Activated CD4-positive, CD25-positive, alpha-beta regulatory T cell (primary cell): ENCODE measurements at places on chromosomes 2 and 18.

DNA sequence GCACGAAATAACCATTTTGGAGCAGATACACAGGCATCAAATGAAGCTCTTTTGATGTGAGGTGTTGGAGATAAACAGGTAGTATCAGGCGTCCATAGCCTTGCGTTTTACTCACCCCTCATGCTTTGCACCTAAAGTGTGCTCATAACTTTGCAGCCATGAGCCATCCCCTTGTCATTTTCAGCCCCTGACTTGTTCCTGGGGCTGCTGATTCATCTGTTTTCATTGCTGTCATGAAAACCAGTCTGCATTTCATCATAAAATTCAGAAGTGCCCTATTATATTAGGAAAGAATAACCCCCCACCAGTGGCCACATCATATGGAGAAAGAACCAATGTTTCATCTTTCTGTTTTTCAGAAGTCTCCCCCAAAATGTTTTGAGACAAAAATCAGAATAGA lies 329.7 kb upstream of the NRP2 start:
- DNase-seq: no peak

DNA sequence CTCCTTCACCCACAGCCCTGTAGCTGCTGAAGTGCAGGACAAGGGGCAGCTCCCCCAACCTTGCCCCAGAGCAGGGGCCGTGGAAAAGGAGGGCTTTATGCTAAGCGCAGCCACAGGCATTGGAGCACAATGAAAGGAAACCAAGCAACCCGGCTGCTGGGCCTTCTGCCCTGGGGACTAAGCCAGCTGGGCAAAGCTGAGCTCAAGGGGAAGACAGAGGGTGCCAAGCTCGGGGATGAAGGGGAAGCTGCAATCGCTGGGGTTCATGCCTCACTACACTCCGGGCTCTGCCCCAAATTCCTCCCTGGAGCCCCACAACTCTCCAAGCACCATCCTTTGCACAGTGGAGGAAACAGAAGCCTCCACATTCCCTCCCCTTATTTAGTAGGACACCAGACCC lies 12.4 kb downstream of the SFXN5 start:
- DNase-seq: no peak

DNA sequence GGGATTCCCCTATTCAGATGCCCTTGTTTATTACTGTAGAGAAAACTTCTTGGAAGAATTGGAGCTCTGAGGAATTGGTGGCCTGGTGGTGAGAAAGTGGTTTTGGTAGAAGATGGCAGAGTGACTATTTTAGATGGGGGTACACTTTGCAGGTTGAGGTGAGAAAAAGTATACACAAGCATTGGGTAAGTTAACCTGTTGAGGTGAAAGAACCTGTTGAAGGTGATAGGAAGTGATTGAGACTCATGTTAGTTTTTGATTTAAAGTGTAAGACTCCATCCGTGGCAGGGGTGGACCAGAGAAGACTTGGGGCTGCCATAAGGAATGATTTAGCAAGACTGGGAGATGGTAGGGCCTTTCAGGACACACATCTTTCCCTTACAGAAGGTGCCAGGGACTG lies 3.1 kb downstream of the CCT7 start:
- no peak for DNase-seq

DNA sequence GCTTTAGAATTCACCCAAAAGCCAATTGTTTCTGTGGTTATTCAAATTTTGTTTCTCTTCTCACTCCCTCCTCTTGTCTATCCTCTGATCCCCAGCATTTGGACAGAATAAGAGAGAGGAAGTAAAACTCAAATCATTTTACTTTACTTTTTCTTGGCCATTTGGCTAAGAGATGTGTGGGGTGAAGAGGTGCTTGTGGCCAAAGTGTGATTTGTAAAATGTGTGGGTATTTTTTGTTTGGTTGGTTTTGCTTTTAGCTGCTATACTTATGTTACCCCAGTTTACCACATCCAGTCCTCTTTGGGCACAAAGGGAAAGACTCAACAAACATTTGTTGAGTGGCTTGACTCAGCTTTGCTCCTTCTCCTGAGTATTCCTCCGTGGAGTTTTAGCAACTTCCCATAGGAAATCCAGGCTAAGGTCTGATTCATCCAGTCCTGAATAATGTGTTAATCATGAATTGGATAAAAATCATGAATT lies 109.1 kb upstream of the CYP1B1 start:
- DNase-seq: no peak

GRCh38 chr18:46469186-46469915 lies 187.7 kb downstream of the LOXHD1 start:
- DNase-seq: no peak

- no peak for DNase-seq
These were observed 101.7 kb upstream of the RBBP8 start for GRCh38 chr18:22831441-22831904.

GRCh38 chr2:83705146-83705545 lies 753.9 kb downstream of the SUCLG1 start:
- DNase-seq: no peak

- DNase-seq: no peak
These were observed 53.9 kb upstream of the NRP2 start for GRCh38 chr2:205628422-205628821.

GRCh38 chr2:12547566-12548170 lies 169.1 kb upstream of the TRIB2 start:
- DNase-seq: no peak

- no peak for DNase-seq
These were observed 257.0 kb downstream of the DPP10 start for GRCh38 chr2:114699423-114699944.
